ENCODE measurements at places on chromosomes 3 and 15.

- DNase-seq = no peak
Observed at GRCh38 chr3:13317596-13318320, 102.4 kb downstream of the NUP210 start.

DNA sequence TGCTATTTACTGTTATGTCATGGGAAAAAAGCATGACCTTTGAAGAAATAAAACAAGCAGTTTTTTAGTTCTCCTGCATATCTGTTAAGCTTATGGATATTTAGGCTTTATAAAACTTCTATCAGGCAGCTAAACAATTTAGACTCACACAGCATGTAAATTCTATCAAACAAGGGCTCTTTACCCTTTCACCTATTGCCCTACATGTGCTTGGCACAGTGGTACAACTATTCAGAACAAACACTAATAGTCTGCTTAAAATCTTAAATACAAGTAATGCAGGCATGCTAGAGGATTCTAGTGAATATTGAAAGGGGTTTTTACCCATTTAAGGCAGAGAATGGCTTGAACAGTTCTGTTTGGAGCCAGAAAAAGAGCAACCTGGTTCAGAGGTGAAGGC lies 23.4 kb upstream of the NANOGP8 start:
- DNase-seq = no peak

- no peak for DNase-seq
Observed at GRCh38 chr15:65512807-65513416, 4.6 kb downstream of the DPP8 start.

GRCh38 chr15:45948181-45948621 lies 313.4 kb downstream of the SQOR start:
- DNase-seq = no peak

DNA sequence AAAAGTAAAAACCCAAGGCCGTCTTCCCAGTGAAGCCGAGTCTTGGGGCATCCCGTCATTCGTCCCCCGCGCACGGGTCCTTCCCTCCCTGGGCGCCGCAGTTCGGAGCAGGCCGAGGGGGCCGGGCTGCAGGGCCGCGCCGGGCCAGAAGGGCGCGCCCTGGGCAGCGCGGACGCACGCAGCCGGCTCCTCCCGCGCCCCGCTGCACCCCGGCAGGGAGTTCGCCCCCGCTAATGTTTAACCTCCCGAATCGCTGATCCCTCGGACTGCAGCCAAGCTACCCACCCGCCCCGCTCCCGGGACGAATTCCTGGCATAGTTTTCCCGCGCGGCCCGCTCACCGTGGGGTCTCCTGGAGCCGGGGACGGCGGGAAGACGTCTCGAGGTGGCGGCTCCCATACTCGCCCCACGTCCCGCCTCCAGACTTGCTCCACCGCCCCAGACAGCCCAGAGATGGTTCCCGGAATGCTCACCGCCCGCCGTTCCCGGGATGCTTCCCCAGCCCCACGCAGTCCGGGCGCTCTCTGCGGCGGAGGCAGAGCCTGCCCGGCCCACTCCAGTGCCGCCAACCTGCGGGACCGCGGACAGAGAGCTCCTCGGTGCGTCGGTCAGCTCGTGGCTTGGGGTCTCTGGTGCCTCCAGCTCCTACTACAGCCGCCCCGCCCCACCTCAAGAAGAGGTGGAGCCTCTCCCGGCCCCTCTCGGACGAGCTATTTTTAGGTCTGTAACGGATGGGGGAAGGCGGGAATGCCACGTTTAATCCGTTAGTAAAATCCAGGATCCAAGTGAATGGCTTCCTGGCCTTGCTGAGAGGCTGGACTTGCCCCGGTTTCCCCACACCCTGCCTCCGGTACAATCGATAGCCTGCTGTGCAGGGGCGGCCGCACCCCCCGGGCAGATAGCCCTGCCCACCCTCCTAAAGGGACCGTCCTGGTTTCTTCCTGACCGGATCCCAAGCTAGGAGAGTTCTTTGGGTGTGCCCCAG lies at the start of gene DZIP1L:
Gene DZIP1L (minus strand): TSS at position 621 of the 984 bp plus-strand sequence. CDS start 11,637 bp downstream, outside the sequence.
- DNase-seq = no peak

Measured in stimulated activated CD8-positive, alpha-beta memory T cell treated with anti-CD3 and anti-CD28 coated beads, Interleukin-4, amount 100 ng/mL, for 4 hours (primary cell).